ENCODE measurements at places on chromosomes 4 and X. TPM values are rescaled to one million over a fixed set of nuclear protein-coding genes. Genes with fewer than 3 reads are reported as not detected.
A peak's percentile ranks its signal among the peaks of the same experiment; 100 is the strongest.

DNA sequence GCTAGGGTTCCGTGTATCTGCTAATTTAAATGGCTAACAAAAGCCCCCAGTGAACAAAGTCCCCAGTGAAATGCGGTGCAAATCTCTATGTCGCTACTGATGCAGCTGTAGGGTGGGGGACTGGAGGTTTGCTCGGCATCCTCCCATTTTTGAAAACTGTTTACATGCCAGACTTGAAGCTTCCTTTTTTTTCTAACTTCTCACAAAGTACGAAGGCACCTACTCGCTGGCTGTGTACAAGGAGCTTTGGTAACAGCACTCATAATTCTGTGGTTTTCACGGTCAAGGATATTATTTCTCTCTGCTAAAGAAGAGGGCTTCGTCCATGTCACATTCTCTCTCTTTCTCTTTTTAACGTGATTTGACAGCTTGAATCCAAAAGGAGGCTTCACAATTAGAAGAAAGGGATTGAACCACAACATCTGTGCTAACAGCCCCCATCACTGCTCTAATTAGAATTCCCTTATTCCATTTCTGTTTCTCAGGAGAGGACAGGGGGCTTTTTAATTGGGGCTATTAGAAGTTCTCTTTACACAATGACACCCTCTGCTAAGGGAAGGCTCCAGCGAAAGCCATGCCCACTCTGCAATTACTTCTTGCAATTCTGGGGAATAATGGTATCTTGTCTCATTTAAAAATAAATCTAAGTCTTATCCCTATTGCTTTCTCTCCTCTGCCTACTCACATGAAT lies 46.7 kb downstream of the TMEM156 start:
- H3K27ac ChIP-seq = peak overlapping the region; percentile 27
- DNase-seq = no peak
- H3K4me1 ChIP-seq = no peaks in the 10 kb centered on the region

The RHOXF2B gene
- not detected for total RNA-seq

GRCh38 chrX:72247206-72247942 lies 8.5 kb upstream of the ERCC6L start:
- H3K27me3 ChIP-seq = no peaks in the 10 kb centered on the region
- H3K27ac ChIP-seq = no peak overlapping the region
- H3K36me3 ChIP-seq = no peaks in the 10 kb centered on the region
- H3K4me1 ChIP-seq = peaks cover 8% of the 10 kb centered on the region
- DNase-seq = peak; percentile 60
- H3K4me3 ChIP-seq = no peak overlapping the region

DNA sequence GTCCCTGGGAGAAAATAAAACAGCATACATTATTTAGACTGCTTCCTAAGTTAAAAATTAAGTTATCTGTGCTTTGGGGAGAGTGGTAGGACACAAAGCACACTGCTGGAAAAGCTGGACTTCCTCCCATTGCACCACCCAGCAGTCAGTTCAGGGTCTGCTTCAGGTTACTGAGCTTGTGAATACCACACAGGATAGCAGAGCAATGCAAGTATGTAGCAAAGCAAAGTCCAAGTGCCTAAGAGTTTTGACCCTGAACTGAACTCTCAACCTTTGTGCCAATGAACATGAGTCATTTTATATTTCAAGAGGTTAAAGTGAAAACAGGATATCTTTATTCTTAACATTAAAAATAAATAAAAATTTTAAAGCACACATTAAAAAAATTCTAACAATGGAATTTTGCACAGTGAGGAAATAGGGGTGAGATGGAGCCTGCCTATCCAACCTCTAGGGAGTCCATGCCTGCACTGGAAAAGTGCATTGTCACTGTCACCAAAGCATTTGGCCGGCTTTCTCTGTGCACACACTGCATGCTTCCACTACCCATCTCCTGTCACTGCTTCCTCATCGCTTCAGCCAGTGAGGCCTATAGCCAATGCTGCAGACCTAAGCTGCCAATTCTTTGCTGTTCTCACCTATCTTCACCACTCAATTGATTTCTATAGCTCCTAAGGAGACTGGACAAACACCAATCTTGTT lies 50.9 kb downstream of the ABCG2 start:
- H3K36me3 ChIP-seq = no peaks in the 10 kb centered on the region
- H3K27ac ChIP-seq = no peak overlapping the region
- H3K4me1 ChIP-seq = peaks cover 18% of the 10 kb centered on the region
- no peak for DNase-seq
- no peak overlapping the region for H3K4me3 ChIP-seq

DNA sequence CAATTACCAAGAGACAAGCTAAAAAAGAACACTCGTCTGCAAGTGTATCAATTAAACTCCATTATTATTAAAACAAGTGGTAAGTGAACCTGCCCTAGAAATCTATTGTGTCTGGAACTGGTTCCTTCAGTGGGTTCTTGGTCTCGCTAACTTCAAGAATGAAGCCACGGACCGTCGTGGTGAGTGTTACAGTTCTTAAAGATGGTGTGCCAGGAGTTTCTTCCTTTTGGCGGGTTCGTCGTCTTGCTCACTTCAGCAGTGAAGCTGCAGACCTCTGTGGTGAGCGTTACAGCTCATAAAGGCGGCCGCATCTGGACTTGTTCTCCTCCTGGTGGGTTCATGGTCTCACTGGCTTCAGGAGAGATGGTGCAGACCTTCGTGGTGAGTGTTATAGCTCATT lies 231.8 kb downstream of the GRID2 start:
- no peak overlapping the region for H3K4me3 ChIP-seq
- no peaks in the 10 kb centered on the region for H3K36me3 ChIP-seq
- DNase-seq = no peak

DNA sequence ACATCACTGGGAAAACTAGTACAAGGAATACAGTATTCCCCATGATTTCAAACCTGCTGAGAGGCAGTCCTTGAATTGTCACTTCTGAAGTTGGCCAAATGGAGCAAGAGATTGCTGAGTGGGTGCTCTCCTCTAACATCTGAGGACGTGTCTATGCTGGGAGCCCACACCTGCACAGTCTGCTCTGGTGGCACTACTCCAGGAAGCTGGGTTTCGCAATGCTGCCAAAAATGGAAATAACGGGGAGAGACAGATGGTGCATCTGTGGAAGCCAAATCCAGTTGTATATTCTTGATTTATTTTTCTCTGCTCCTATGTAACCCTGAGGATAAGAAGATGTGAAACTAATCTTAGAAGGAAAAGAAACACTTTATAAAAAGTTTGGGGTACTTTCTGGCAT lies 240.1 kb upstream of the CTSO start:
- no peak overlapping the region for H3K27ac ChIP-seq
- H3K27me3 ChIP-seq = no peaks in the 10 kb centered on the region
- no peaks in the 10 kb centered on the region for H3K4me1 ChIP-seq
- no peak for DNase-seq
- no peaks in the 10 kb centered on the region for H3K36me3 ChIP-seq
- H3K4me3 ChIP-seq = no peak overlapping the region

GRCh38 chrX:122813876-122814275 lies 370.2 kb upstream of the GRIA3 start:
- H3K4me3 ChIP-seq = no peak overlapping the region
- no peak for DNase-seq
- no peaks in the 10 kb centered on the region for H3K36me3 ChIP-seq

GRCh38 chrX:12434493-12434892 lies 296.2 kb downstream of the FRMPD4 start:
- H3K4me3 ChIP-seq = no peak overlapping the region
- no peaks in the 10 kb centered on the region for H3K27me3 ChIP-seq
- no peaks in the 10 kb centered on the region for H3K36me3 ChIP-seq
- H3K4me1 ChIP-seq = no peaks in the 10 kb centered on the region
- H3K27ac ChIP-seq = no peak overlapping the region

The CHST7 gene
- total RNA-seq = 0.29 TPM

The LUZP4 gene
- not detected for total RNA-seq

The MAB21L2 gene
- 95.9 TPM for total RNA-seq

The VCX3B gene
- not detected for total RNA-seq

GRCh38 chrX:79065696-79066095 lies 78.8 kb upstream of the GPR174 start:
- no peaks in the 10 kb centered on the region for H3K4me1 ChIP-seq
- H3K27me3 ChIP-seq = no peaks in the 10 kb centered on the region
- H3K4me3 ChIP-seq = no peak overlapping the region
- H3K27ac ChIP-seq = no peak overlapping the region
